AML-193 (cell line): ENCODE measurements at places on chromosomes 3 and 15.

- peak; percentile 75 for DNase-seq
Observed at GRCh38 chr3:42535981-42536784, 33.7 kb downstream of the VIPR1 start.

GRCh38 chr3:168029705-168030104 is 66.0 kb downstream of the GOLIM4 start:
- DNase-seq: no peak

- no peak for DNase-seq
Observed at GRCh38 chr15:81500081-81500480, 126.1 kb upstream of the TMC3 start.

- DNase-seq: no peak
Observed at GRCh38 chr3:38574411-38575278, 74.8 kb downstream of the SCN5A start.

DNA sequence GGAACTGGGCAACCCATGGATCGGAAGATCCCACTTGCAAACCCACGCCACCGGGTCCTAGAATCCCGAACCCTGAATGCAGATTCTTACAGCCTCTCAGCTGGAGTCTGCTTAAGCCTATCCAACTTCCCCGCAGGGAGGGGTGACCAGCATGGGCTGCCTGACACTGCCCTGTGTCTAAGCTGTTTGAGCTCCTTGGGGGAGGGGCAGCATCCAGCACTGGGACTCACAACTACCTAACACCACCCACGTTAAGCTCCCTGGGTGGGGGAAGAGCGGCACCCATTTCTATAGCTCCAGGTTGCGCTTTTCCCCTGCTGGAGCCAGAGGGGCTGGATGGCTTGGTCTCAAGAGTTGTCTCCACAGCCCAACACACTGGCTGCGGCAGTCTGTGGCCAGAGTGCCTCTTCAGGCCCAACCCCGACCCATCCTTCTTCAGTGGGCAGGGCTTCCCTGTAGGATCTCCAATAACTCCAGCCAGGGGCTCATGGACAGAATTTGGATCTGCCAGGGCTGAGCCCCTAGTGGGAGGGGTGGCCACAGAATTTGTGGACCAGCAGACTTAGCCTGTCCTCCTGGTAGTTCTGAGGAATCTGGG is 649.2 kb downstream of the TUSC7 start:
- DNase-seq: no peak

DNA sequence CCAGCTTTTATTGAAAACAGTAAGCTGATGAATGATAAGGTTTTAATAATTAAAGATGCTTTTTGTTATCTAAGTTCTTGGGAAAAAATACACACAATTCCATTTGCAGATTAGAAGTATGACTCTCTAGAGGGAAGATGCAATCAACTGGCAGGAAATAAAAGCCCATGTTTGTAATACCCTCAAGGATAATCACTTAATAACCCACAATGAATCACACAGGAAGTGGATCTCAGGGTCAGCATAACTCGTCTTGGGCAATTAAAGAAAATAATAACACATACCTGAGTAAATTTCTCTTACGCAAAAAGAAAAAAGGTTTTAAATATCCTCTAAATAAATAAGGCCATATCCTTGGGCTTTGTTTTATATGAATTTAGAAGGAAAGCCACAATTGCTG is 9.4 kb upstream of the EID1 start:
- peak; percentile 22 for DNase-seq

DNA sequence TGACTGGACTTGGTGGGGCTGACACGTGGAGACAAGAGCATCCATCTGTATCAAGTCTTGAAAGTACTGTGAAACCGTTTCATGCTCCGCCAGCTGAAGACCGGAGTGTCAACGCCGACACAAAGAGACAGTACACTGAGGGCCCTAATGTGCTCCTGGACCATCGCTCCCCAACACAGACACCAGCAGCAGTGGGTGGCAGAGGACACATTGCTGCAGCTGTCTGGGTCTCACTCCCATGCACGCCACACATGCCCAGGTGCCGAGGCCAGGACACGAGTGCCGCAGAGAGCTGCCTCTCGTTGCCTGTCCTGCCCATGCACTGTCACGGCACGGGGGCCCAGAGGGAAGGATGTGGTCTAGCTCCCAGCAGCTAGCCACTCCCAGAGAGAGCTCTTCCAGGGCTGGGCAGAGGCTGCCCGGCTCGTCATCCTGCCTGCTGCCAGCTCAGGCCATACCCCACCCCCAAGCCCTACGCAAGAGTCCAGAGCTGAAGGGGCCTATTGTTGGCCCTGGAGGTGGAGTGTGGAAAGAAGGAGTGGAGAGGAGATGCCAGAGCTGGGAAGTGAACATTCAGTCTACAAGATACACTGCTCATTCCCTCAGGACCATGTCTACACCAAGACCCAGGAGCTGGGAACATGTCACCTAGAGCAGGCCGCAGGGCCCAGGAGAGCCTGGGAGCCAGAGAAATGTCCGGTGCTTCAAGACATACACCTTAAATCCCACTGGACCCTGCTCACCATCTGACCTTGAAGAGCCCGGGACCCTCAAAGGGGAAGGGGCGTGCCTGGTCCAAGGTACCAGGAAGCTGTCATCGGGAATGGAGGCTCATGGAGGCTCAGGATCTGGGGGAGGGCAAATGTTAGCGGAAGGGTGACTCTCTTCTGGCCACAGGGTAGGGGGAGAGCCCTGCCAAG is 7.7 kb downstream of the TNK2 start:
- peak; percentile 95 for DNase-seq

DNA sequence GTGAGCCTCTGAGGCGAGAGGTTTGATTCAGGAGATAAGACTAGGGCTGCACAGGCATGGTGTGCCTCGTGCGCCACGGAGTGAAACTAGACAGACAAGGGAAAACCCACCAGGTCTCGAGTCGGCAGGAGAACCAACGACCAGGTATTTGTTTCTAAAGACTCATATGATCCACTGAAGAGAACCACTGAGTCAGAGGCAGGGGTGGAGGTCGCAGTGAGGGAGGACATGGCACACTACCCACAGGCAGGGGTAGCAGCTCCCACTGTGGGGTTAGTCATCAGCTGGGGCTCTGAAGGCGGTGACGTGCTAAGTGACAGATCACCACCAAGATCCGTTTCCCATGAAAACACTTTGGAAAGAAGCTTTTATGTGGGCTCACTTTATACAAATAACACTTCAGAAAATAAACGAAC is 45.7 kb downstream of the CHSY1 start:
- no peak for DNase-seq

DNA sequence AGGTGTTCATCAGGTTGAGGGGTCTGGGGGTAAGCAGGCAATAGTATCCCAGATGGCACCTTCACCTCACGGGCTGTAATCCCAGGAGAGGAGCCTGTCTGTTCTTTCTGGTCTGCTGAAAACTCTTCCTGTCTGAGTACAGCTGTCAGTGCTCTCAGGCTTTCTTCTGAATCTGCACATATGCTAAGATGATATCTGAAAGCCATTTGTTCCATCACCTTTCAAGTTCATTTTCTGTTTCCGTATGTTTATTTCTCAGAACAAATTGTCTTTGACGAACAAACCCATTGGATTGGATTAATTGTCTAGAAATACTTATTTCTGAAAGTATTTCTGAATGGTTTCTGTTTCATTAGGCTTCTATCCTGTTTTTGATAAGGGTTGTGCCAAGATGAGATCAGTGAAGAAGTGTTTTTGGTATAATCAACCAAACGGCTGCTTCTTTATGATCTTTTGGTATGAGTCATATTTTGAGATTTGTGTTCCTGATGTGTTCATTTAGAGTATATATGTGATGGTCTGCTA is 13.3 kb downstream of the ZNF592 start:
- DNase-seq: no peak

- DNase-seq: no peak
Observed at GRCh38 chr3:190017521-190018288, 103.0 kb downstream of the P3H2 start.

- DNase-seq: peak; percentile 75
Observed at GRCh38 chr3:12707449-12707848, 43.5 kb upstream of the RAF1 start.

DNA sequence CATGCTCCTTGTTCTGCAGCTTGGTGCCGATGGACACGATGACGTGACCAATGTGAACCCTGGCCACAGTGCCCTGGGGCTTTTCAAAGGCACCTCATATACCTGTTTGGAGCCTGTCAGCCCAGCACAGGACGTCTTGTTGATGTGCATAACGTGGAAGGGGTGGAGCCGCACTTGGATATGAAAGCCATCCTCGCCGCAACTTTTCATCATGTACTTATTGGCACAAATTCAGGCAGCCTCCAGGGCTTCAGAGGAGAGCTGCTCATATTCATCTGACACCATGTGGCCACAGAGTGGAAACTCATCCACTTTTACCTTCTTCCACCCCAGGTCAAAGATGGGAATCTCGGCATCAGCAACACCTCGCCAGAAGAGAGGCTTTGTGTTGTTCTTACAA is 24.7 kb downstream of the POPDC2 start:
- no peak for DNase-seq

DNA sequence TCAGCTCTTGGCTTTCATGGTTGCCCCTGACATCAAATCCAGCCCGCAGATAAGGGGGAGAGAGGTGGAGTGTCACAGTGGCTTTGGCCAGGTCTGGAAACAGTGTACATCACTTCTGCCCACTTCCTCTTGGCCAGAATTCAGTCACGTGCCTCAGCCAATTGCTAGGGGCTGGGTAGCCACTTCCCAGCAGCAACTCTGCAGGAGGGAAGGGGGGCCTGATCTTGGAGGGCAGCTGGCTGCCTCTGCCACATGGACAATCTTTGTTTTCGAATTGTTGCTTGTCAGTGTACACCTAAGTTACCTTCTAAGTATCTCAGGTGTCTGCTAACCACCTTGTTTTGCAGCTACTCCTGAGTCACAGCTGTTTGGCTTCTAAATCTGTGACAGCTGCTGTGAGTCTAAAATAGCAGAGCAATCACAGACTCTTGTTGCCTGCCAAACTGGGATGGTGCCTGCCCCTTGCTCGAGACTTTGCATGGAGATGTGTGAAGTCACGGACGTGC is 41.0 kb upstream of the LIMD1 start:
- peak; percentile 85 for DNase-seq

DNA sequence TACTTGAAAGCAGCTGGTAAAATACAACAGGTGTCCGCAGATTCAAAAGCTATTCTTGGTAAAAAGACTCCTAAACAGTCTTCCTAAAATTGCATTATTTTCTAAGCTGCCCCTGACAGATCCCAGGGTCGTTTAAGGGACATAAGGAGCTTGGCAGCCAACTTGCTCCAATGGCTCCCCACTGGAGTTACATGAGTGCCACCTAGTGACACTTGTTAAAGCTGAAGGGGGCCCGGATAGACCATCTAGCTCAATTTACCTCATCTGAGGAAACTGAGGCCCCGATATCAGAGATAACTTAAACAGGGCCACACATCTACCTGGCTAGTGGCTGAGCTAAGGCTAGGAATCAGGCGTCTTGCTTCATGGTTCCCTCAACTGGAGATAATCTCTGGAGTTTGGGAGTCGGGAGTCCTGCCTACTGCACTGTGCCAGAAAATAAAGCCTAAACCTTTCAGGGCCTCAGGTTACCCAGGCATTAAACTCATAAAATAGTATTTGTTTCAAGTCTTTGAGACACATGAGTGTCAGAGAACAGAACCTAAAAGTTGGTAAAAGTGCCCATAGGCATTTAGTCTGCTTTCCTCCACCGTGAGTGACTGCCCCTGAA is 6.5 kb upstream of the TBC1D23 start:
- peak; percentile 70 for DNase-seq

DNA sequence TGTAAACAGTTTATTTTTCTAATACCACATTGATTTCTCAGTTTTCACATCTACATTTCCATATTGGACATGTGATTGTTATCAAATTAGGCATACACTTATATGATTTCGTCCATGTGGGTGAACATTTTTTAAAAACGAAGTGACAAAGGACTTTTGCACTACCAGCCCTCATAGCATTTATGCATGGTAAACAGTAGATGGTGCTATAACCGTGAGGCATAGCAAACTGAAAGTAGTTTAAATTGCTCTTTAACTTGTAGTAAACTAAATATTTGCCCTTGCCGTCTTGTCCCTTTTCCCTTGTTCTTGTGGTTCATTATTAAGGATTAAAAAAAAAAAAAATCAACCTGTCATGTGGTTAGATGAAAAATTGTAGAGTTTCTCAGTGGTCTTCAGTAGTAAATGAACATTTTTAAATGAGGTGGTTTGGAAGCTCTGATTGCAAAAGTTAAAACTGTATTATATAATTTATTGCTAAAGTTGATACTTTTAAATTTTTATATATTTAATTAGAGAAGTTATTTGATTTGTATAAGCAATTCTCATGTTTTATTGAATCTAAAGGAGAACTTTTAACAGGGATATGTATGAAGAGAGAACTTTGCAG is 24.0 kb downstream of the STX19 start:
- peak; percentile 83 for DNase-seq

DNA sequence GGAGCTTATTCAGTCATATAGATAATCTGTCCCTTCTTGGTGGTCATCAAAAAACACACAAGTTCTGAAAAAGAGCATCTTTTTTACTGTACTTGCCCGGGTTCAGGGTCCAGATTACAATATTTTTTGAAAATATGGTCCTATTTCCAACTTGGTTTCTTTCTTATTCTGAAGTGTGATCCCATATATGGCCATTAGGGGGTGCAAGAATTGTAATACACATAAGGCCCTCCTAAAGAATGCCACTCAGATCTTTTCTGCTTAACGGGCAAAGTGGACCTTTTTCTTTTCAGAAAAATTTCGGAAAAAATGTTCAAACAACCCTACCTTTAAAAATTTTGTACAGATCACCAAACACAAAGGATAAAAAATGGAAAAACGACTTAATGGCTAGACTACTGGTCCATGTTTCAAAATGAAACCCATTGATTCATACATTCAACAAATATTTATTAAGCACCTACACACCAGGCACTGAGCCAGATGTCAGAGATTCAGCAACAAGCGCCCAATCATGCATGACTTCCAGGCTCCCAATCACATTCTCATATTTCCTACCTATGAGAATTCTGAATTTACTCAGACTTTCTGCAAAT is 102.0 kb upstream of the MYRIP start:
- DNase-seq: peak; percentile 52

DNA sequence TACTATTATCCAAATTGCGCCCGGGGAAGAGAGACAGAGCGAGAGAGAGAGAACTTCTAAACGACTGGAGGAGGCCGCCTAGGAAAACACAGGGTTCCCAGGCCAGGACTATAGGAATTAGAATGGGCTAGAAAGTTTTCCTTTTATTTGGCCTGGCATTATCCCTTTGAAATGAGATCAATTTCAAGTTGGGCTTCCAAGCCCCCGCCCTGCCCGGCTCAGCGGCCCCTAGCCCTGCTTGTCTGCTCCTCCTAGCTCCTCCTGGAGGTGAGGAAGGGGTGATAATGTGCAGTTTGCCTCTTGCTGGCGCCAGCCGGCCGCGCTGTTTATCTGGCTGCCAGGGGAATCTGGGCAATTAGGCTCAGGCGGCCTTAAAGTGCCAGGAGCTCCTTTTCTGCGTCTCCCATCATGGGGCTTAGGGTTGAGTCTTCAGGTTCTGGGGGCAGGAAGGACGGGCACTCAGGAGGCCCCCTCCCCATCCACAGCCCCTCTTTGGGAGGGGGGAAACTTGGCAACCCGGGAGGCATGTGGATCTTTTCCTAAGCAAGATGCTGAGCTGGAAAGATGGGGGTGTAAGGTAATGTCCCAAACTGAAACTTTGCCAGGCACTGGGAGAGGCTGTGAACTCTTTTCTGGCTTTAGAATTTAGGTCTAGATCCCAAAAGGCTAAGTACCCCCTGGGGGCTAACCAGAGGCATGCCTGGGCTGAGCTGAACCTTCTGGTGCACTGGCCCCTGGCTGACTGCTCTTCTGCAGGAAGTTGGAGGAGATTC is 5.5 kb downstream of the SMAD6 start:
- no peak for DNase-seq

- no peak for DNase-seq
Observed at GRCh38 chr3:14634763-14635400, 16.7 kb upstream of the CCDC174 start.

GRCh38 chr15:27989838-27990237 is 109.3 kb downstream of the OCA2 start:
- DNase-seq: no peak

GRCh38 chr3:157840564-157840963 is 265.7 kb downstream of the SHOX2 start:
- no peak for DNase-seq
